ENCODE measurements at places on chromosomes 7 and 10.

DNA sequence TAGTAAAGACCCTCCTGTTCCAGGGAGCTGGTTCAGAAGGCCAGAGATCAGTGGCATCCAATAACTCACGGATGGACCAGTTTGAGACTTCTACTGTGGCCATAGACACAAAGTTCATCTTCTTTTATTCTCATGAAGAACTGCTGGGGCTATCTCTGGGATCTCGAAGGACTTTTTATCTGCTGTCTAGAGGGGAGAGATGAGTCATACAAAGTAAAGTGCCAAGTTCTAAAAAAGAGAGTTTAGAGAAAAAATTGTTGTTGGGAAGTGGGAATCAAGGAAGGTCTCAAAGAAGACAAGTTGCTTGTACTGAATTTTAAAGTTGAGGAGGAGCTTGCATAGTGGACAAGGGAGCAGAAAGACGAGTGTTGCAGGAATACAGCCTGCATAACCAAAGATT, 8.0 kb upstream of the FAM221A start:
- no peak for DNase-seq

GRCh38 chr7:91107460-91107859, 156.8 kb upstream of the FZD1 start:
- DNase-seq: no peak

- no peak for DNase-seq
Measured at GRCh38 chr10:11615396-11615795, 3.9 kb upstream of the USP6NL start.

- no peak for DNase-seq
Measured at GRCh38 chr7:149615690-149616270, 118.2 kb upstream of the ZNF746 start.

DNA sequence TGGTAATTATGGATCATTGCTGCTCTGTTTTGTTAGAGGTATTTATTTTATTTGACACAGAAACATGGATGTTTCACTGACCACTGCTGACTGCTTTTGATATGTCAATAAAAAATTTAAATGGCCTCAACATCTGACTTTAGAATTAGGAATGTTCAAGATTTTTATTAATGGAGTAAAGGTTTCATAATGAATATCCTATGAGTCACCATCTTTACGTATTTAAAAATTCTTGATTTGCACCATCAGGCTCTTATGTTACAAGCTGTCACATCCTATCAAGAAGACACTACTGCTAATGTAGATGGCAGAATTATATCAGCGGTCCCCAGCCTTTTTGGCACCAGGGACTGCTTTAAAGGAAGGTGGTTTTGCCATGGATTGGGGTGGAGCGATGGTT, 578.7 kb upstream of the NRP1 start:
- no peak for DNase-seq

- no peak for DNase-seq
Measured at GRCh38 chr10:110118891-110119621, 88.3 kb upstream of the MXI1 start.

- DNase-seq: no peak
Measured at GRCh38 chr7:19242246-19242645, 97.0 kb upstream of the FERD3L start.

DNA sequence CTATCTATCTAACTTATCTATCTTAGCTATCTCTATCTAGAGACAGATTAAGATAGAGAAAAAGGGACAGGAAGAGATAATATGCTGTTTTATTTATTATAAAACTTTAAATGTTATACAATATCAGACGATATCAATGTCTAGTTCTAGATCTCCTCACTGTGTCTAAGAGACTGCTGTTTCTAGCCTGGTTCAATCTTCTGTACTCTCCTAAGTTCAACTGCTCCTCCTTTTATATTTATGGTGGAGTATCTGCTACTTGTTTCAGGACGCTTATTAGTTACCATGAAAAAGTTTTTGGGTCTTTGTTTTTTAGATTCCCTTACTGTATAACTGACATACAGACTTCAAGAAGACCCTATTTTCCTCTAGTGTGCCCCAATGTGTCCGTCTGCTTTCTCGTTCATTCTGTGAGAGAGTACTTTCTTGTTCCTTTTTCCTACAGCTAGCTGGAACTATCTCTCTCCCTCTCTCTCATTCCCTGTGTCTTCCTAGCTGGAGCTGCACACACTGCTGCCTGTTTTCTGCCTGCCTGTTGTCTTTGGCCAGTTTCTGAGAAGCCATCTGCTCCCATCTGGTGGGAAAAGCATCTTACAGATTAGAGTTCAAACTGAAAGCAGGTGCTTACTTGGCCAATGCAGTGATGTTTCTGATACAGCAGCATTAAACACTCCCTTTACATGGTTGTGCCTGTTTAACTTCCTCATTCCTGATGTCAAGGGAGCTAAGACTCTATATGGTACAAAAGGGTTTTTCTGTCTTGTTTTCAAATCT, 49.4 kb upstream of the ARL4A start:
- DNase-seq: no peak

GRCh38 chr10:15754937-15755336, 35.2 kb upstream of the ITGA8 start:
- DNase-seq: no peak

GRCh38 chr10:361203-362081, 226.2 kb downstream of the ZMYND11 start:
- no peak for DNase-seq

GRCh38 chr10:49363309-49364031, 32.4 kb downstream of the DRGX start:
- no peak for DNase-seq

DNA sequence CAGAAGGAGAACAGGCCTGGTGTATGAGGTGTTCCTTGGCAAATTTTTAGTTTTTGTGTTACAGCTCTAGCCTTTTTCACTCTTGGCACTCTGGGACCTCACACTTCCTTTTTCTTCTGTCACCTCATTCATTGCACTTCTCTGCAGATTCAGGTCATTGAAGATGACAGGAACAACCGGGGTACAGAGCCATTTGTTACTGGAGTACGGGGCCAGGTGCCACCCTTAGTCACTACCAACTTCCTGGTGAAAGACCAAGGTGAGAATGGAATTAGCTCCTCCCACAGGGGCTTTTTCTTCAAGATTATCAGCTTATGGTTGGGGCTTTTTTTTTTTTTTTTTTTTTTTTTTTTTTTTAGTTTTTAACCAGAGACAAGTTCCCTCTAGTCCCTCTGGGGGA, 18.5 kb upstream of the CHCHD1 start:
- DNase-seq: no peak

GRCh38 chr7:151292850-151293249, 44.4 kb upstream of the SMARCD3 start:
- DNase-seq: no peak

GRCh38 chr7:90842430-90842788, 246.3 kb downstream of the CDK14 start:
- no peak for DNase-seq

GRCh38 chr10:84493361-84493760, 165.0 kb downstream of the CCSER2 start:
- DNase-seq: no peak

DNA sequence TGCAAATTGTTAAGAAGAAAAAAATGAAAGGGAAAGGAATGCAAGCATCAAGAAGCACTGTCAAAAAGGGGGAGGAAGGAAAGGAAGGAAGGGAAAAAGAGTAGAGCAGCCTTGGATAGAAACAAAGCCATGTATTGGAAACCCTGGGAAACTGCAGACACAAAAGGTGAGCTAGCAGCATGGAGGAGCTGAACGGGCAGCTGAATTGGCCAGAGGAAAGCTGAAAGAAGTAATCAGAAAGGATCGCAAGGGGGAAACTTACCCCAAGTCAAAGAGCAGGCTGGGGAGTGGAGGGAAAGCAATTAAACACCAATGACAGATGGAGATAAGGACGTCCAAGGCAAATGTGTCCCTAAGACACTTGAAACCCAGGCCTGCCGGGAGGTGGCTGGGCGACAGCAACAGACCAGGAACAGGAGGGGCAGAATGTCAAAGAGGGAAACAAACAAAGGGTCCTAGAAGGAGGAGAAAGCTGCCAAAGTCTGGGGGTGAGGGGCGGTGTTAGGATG, 93.8 kb upstream of the SVIL start:
- DNase-seq: no peak

- no peak for DNase-seq
Measured at GRCh38 chr7:130417213-130417612, 23.6 kb downstream of the CEP41 start.

DNA sequence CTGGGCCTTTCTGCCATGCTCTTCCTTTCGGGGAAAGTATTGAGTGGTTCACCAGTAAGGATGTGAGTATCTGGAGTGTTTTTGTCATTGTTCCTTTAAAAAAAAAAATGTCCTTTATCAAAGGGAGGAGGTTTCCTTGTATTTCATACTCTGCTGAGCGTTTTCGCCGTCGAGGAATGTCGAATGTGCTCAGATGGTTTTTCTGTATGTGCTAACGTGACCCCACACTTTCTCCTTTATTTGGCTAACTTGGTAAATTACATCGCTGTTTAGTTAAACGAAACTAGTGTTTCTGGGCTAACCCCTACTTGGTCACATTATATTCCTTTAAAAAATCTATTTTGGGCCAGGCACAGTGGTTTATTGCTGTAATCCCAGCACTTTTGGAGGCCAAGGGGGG, 45.9 kb downstream of the INPP5A start:
- no peak for DNase-seq

DNA sequence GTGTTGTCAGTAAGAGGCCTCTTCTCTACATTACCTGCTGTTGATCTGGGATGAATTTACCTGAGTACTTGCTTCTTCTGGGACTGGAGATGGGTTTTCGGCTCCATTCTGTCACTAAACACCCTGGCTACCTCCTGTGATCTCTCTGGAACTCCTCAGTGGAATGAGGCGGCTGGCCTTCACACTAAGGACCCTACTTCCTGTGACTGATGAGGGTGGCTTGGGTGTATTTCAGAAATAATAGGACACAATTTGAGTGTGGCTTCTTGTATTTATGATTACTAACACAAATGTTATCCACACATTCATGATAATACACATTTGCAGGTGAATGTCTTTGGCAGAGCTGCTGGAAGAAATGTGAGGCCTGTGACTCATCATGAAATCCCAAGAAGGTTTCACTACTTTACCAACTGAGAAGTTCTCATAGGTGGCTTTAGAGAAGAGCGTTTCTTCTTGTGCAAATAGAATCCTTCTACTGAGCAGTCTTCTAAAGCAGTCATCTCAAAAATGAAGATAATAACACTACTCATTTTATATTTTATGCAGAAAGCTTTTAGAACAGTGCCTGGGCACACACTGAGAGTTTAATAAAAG, 21.3 kb upstream of the EVX1 start:
- DNase-seq: no peak

DNA sequence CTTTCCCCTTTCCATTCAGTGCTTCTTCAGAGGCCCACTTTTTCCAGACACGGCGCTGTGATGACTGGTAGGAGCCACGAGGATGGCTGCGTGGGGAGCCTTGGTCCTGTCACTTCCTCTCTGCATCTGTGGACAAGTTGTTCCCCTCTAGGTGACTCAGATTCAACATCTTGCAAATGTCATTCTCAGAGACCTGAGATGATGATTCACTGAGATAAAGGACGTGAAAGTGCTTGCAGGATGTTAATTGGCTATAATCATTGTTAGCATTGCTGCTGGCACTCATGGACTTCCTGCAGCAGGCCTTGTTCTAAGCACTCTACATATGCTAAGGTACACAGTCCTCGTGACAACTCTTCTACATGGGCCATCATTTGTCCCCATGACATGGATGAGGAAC, 489.8 kb upstream of the ZMIZ1 start:
- no peak for DNase-seq

DNA sequence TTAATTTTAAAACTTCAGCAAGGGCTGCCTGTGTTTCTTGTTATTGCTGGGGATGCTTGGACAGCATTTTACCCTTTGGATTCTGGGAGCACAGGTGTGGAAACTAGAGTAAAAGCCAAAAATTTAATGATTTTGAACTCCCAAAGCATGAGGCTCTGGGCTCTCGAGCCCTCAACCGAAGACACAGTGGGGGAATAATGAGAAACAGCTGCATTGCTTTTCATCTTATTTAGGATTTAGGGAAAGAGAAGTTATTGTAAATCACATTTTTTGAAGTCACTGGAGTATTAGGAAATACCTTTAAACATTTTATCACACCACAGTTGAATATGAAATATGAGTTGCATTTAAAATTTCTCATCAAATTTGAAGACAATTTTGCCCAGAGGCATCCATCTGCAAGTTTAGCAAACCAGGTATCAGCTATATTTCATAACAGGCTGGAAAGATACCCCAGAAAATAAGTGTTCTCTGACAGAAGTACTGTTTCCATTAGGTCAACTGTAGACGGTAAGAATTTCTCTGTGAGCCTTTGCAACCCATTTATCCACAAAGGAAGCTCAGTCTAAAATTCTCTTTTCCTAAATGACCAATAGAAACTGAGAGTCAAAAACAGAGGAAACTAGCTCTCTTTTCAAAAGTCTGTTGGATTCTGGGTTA, 290.6 kb upstream of the PHYHIPL start:
- no peak for DNase-seq

DNA sequence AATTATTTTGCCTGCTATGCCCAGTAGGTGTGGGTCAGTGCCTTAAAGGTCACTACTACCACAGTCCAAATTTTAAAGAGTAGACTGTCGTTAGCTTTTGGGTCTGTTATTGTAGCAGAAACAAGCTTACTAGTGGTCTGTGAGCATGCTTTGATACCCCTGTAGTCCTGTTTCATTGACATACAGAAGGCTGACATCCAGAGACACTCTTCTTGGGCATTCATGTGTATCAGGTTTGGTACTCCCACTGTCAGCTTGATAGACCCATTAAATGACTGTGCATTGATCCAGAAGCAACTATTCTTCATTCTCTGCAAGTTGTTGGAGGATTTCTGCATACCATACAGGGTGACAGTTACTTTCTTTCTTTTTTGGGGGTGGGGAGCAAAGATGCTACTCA, 884.4 kb upstream of the CELF2 start:
- no peak for DNase-seq

DNA sequence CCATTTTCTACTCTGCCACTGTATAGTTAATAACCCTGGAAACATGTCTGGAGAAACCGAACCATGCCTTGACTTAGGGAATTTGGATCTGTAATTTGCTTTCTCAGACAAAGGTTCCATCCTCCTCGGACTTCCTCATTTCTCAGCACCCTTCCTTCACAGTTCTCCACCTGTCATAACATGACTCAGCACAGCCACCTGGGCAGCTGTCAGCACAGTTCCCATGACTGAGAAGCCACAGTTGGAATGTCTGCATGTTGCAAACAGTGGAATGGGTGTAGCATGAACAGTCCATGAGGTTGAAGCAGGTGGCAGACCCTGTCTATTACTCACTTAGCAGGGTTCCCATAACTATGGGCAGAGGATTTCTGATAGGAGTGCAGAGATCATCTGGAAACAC, 634 bp upstream of the OR9A4 start:
- no peak for DNase-seq

- no peak for DNase-seq
Measured at GRCh38 chr7:1027242-1028043, 16.9 kb upstream of the GPR146 start.

- no peak for DNase-seq
Measured at GRCh38 chr7:124784879-124785818, 19.6 kb upstream of the GPR37 start.

GRCh38 chr7:98284335-98285036, 3.0 kb downstream of the BRI3 start:
- no peak for DNase-seq

- no peak for DNase-seq
Measured at GRCh38 chr7:127702938-127703337, 50.9 kb downstream of the SND1 start.

All from effector CD4-positive, alpha-beta T cell (primary cell).